Upper lobe of right lung (tissue), 1 donor: ENCODE measurements at places on chromosomes 11 and 22. TPM values are rescaled to one million over a fixed set of nuclear protein-coding genes. Genes with fewer than 3 reads are reported as not detected.

The TMPRSS4 gene
- 3.0 TPM for total RNA-seq

The RAB3IL1 gene
- 10.6 TPM for total RNA-seq

DNA sequence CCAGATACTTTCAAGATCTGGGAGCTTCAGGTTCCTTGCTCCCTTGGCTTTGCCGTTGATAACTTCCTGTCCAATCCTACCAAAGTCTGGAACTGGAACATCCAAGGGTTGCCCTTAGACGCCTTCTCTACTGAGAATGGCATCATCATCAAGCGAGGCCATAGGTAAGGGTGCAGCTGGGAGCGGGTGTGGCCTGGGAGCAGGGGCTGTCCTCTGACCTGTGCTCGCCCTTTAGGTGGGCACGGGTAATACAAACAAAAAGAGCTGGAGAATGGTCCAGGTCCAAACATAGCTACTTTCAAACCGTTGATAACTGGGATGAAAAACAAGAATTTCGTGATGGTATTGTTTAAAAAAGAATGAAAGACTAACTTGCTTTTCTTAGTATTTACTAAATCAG lies 25.0 kb downstream of the CASP12 start:
- DNase-seq, result no peak

The SCUBE1 gene
- total RNA-seq, result 36.0 TPM

The HIC2 gene
- total RNA-seq, result 5.1 TPM

The MRPL11 gene
- total RNA-seq, result 31.3 TPM
